ENCODE measurements at places on chromosomes 6 and 20.
A peak's percentile ranks its signal among the peaks of the same experiment; 100 is the strongest.

- peak; percentile 84 for DNase-seq
Measured at GRCh38 chr20:48620507-48621375, 207.1 kb downstream of the PREX1 start.

DNA sequence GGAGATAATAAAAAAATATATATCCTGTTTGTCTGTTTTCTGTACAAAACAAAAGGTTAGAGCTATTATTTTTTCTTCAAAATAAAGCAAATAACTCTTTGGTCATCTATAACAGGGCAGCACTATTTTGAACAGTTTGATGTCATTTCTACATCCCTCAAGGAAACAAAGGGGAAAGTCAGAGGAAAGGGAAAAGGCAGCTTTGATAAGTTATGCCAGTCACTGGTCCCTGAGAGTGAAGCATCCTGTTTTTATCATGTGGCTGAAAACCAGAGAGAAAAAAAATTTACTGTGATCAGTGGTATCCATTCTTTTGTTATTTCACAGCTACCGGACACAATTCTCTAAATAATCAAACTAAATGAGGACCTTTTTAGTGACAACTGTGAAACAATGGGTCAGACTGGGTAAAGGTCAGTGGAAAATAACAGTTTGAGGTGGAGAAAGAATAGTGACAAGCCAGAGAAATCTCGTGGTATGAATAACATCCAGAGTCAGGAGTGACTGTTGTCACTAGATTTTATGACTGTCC, 356.0 kb downstream of the HDGFL1 start:
- no peak for DNase-seq

DNA sequence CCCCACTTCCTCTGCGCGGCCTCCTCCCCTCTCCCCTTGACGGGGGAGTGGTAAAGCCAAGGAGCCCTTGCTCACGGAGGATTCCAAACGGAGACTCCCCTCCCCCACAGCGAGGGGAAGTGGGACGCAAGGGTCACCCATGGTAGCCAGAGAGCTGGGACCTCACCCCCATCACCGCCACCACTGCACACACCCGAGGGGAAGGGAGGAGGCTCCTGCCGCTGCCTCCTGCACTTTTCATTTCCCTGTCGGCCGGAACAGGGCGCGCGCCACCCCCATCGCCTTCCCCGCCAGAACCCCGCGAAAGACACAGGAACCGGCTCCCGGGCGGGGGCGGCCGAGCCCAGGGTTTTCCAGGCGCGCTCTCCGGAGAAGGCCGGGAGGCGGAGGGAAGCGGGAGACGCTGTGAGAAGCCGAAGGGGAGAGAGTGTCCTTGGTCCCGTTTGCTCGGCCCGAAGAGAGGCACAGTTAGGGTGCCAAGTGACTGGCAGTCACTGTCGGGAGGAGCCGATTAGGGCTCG, 789 bp downstream of the CCND3 start:
- DNase-seq, result peak; percentile 25

DNA sequence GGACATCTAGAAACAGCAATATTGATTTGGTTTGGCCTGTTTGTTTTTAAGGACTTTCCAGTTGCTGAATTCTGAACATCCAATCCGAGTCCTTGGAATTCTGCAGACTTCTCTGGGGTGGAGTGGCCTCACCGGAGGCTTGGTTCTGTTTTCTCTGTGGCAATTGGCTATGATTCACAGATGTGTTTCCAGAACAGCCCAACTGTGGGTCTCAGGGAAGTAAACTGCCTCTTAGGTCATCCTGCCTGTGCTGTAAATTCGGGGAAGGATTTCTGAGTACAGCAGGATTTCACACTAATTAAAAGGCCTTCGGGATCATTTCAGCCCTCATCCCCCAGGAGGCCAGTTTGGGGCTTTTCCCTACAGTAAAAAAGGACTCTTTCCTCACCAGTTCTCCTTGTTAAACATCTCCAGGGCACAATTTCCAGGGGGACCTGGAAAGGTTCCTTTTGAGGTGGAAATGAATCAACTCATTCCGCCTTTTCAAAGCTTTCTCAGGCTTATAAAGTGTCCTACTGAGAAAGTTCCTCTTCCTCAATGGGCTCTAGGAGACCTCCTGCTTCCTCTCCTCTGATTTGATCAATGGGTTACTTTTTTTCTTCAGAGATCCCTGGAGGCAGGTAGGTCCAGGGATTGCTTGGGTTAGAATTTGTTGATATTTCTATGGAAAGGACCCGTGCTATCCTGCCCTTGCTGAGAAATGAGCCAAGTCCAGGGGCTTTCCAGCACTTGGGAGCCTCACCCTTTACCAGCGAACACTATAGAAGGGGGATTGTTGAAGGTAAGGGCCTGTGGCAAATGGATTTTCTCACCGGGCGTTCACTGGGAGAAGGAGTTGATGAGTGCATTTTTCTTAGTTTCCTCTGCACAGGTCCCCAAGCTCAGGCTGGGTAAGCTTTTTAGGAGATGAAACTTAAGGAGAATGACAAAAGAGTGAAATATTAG, 114.6 kb downstream of the CLIC5 start:
- peak; percentile 54 for DNase-seq

GRCh38 chr6:1854296-1854695, 244.6 kb downstream of the FOXC1 start:
- no peak for DNase-seq

DNA sequence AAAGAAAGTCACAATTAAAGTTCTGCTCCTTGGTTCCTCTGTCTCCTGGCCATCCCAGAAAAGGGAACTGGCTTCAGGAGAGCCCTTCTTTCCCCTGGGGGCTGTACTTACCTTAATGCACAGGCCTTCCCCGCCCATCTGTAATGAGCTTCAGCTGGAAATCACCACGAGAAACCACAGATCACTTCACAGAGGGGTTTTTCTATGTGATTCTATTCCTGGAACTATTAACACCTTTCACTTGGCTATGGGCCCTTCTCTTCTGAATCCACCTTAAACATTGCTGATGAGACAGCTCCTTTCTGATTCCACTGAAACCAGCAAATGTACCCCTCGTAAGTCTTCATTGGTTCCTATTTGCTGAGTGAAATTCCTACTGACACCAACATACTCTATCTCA, 80.7 kb downstream of the FOXF2 start:
- no peak for DNase-seq

DNA sequence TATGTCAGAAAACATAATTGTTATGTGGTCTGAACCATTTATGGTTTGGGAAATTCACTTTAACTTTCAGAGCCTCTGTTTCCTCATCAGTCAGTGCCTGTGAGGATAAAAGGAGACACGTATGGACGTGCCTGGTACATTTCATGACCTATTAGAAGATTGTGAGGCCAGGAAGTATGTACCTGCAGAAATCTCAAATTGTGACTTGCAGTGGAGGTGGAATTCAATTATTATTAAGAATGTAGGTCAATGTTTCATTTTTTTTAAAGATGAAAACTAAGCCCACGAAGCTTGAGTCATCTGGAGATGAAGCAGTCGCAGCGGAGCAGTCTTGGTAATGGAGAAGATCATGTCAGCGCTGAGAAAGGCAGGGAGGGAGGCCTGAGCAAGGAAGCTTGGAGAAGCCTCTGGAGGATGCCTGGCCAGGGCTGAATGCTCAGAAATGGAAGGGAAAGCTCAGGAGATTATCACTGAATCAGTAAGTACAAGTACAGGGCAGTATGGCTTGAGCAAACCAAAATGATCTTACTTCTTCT, 3.9 kb upstream of the DSE start:
- no peak for DNase-seq

DNA sequence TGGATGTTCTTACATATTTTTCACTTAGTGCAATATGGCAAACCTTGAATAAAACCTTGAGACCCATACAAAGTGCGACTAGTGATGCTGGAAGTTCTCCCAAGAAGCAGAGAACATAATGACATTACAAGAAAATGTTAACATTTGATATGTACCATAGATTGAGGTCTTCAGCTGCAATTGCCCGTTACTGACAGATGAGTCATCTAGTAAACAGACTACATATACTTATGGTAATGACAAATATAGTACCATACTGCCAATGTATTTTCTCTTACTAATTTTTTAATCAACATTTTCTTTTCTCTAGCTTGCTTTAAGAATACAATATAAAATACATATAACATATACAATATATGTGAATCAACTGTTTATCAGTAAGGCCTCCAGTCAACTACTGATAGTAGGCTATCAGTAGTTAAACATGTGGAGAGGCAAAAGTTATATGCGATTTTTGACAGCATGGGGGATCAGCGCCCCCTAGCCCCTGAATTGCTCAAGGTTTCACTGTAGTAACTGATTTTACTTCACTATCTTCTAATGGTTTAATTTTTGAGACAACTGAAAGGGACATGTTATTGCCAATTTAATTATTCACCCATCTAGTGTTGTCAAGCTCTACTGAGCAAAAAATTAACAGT, 166.7 kb upstream of the ADGRB3 start:
- peak; percentile 3 for DNase-seq

- peak; percentile 27 for DNase-seq
Measured at GRCh38 chr6:71537717-71538116, 249.1 kb downstream of the OGFRL1 start.

DNA sequence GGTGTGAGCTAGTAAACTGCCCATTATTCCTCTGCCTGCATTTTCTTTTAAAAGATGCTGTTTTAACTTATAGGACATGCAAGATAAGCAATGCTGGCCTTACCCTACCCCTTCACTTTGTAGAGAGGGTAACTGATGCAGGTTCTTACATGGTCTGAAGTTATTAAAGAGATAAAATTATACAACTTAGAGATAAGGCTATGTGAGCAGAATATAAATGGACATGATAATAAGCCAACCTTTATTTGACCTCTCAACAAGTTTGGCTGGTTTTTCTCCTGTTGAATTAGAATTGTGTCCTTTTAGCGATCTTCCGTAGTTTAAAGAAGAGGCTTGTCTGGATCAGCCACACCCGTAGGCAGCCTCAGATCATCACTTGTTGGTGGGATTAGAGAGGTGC, 377.0 kb downstream of the BTBD3 start:
- no peak for DNase-seq

DNA sequence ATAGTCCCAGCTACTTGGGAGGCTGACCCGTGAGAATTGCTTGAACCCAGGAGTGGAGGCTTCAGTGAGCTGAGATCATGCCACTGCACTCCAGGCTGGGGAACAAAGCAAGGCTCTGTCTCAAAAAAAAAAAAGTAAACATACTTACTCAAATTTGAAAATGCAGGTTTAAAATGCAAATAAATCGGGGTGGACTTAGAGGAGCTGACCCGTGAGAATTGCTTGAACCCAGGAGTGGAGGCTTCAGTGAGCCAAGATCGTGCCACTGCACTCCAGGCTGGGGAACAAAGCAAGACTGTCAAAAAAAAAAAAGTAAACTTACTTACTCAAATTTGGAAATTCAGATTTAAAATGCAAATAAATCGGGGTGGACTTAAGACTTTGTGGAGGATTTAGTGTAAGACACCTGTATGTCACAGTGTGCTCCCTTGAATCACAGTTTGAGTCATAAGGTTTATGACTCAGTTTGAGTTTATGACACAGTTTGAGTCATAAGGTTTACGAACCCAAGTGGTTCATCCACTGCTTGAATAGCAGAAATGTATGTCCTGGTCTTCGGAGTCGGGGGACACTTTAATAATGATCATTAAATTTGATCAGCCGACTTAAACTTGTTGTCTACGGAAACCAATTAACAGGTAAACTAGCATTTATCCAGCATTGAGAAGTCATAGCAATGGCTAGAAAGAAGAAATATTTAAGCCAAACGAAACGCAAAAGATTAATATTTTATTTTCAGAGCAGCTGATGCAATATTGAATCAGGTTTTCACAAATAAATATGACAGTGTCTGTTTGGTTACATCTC, 6.8 kb upstream of the MRPS10 start:
- peak; percentile 91 for DNase-seq

DNA sequence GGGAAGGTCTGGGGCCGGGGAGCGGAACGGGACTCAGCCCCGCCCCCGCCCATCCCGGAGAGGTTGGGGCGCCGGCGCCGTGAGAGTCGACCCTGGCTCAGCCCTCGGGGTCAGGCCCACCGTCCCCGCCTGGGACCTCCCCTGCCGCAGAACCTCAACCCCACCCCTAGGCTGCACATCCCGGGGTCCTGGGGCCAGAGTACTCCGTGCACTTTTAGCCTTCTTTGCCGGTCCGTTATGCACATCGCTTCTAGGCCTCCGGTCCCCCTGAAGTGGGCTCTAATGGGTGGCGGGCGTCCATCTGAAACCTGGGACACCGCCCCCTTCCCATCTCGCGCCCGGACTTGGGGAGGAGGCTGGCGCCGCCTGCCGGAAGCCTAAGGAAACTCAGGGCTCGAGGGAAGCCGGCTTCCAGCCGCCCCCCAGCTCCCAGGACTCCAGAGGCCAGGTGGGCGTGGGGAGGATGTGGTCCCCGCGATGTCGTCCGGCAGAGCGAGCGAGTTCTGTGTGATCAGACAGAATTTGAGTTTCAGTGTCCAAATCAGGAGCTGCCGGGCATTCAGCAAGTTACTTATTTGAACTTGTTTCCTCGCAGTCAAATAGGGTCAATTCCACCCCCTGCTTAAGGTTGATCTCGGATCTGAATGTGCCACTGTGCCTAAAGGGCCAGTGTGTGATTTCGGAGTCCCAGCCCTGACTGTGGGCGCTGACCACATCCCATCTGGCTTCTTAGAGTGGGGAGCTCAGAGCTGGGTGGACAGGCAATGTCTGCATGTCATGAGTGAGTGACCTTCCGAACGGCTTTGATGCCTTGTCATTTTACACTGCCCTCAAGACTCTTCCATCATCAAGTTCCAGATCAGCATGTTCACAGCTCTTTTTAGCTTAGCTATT, 47.6 kb downstream of the CPXM1 start:
- peak; percentile 37 for DNase-seq

GRCh38 chr6:44481056-44481455, 93.5 kb downstream of the CDC5L start:
- DNase-seq, result no peak

GRCh38 chr6:79762370-79762769, 131.2 kb downstream of the SH3BGRL2 start:
- DNase-seq, result peak; percentile 5

- DNase-seq, result no peak
Measured at GRCh38 chr6:79399499-79399898, 137.7 kb downstream of the LCA5 start.

- DNase-seq, result peak; percentile 87
Measured at GRCh38 chr6:129753422-129753821, 43.4 kb upstream of the ARHGAP18 start.

DNA sequence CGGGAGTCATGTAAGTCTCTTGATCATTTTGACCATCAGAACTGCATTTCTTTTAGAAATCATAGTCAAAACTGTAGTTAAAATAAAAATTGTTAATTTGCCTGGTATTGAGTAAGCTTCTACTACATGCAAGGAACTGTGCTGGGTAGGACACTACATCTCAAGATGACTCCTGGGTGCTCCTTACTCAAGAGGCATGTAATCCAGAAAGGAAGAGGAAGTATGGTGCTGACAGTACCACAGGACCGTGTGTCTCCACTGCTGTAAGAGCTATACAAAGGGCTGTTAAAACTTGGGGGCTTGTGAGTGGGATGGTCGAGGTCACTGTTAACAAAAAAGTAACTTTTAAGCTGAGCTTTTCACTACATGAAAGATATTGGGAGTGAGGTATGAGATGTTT, 508.3 kb upstream of the SOX4 start:
- no peak for DNase-seq

DNA sequence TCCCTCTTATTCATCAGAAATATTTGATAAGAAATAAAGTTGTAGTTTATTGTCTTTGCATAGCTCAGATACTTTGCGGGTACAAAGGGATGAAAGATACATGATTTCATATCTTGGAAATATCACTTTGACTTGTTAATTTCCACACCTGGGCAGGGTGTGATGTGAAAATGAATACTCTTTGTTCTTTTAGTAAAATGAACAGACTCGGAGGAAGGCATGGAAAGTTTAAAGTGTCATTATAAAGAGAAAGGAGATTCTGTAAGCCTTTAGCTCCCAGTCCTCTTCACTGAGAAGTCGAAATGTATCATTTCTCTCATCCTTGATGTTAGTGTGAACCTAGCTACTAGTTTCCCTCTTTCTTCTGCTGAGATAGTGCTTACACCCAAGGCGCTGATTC, 36.7 kb upstream of the AKIRIN2 start:
- DNase-seq, result no peak

Measured in astrocyte of the spinal cord (primary cell).